ENCODE measurements at places on chromosomes 12 and 14.
A peak's percentile ranks its signal among the peaks of the same experiment; 100 is the strongest.

- peak; percentile 97 for DNase-seq
These were observed 149.0 kb downstream of the PRKCH start for GRCh38 chr14:61470261-61470960.

- DNase-seq, result no peak
These were observed 30.6 kb downstream of the CLECL1 start for GRCh38 chr12:9702255-9702654.

DNA sequence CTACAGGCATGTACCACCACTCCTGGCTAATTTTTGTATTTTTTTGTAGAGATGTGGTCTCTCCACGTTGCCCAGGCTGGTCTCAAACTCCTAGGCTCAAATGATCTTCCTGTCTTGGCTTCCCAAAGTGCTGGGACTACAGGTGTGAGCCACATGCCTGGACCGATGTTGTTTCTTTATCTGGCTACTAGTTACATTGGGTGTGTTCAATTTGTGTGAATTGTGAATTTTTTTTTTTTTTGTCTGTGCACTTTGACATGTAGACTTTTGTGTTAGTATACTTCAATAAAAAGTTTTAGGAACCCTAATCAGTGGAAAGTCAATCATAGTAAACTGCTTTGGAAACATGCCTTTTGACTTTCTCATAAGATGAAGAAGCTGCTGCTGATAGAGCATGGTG, 24.0 kb upstream of the SLC17A8 start:
- DNase-seq, result no peak

DNA sequence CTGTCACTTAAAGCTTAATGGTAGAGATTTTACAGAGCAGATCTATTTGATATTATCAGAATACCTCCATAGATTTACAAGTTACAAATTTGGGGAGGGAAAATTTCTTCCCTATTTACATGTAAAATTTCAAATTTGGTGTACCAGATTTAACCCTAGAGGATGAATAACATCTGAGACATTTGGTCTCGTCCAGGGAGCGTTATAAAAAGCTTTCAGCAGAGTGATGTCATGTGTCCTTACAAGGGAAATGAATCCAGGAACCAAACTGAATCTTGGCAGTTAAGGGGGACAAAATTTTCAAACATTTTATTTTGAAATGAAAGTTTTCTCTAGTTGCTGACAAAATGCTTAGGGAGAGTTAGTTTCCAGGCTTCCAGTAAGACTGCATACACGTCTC, 4.5 kb upstream of the CDK17 start:
- no peak for DNase-seq

DNA sequence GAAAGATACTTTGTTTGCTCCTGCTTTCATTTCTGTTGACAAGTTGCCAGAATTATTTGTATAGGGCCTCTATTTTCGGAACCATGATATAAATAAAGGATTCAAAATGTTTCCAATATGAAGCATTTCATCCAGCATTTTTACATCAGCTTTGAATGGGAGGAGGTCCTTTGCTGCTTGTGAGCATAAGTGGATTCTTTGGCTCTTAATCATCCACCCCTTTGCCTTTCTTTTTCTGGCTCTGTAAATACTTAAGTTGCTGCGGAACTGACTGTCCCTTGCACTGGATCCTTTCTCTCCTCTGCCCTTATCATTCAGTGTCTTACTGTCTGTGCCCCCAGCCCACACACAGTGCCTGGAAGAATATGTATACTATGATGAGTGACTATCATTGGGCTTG, 357.3 kb upstream of the RGS6 start:
- peak; percentile 89 for DNase-seq

DNA sequence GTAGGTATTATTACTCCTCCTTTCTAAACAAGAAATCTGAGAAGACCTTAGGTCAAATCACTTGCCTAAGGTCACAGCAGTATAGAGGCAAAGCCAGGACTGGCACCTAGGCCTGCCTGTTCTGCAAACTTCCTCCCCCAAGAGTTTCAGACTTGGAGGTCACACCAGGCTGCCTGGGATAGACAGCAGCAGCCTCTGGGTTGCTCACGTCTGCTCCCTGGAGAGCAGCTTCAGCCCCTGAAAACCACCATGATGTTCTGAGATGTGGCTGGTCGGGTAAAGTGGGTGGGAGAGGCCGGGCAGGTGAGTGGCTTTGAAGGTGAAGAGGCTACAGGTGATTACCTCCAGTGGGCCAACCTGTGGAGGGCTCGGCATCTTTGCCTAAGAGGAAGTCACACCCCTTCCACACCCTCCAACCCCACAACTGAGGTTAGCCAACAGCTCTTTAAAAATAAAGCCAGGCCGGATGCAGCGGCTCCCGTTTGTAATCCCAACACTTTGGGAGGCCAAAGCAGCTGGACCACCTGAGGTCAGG, 37.0 kb upstream of the PNMA1 start:
- no peak for DNase-seq

DNA sequence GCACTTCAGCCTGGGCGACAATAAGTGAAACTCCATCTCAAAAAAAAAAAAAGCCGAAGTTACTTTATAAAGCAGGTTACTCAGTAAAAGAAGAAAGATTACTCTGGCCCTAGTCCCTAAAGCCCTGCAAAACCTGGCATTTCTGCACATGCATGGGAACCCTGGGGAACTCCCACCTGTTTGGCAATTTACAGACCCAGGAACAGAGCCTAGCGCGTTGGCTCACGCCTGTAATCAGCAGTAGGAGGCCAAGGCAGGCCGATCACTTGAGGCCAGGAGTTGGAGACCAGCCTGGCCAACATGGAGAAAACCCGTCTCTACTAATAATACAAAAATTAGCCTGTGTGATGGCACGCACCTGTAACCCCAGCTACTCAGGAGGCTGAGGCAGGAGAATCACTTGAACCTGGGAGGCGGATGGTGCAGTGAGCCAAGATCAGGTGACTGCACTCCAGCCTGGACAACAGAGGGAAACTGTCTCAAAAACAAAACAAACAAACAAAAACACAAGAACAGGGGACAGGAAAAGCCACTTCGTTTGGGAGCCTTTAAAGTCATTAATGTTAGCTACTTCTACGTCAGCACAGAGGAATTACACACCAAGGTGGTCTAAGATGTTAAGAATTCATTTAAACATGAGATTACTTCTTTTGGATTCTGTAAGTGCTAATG, 34.1 kb upstream of the SPTSSA start:
- no peak for DNase-seq

DNA sequence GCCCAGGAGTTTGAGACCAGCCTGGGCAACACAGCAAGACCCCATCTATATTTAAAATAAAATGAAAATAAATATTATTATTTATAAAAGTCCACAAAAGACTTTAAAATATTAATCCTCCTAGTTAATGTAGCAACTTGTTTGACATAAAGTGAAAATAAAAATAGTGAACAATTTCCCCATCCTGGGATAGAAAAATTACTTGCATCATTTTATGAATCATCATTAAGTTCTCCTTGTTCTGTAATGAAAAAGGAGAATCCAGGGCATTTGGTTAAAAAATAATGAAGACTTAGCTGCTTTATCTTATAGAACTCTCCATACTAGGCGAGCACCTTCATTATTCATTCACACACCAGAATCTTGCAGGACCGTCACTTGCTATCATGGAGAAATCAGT, 66.1 kb downstream of the ELK3 start:
- DNase-seq, result no peak

- DNase-seq, result no peak
These were observed 505 bp upstream of the BCDIN3D start for GRCh38 chr12:49843411-49843810.

- DNase-seq, result peak; percentile 24
These were observed 51.3 kb downstream of the SLC6A12 start for GRCh38 chr12:162467-163307.

DNA sequence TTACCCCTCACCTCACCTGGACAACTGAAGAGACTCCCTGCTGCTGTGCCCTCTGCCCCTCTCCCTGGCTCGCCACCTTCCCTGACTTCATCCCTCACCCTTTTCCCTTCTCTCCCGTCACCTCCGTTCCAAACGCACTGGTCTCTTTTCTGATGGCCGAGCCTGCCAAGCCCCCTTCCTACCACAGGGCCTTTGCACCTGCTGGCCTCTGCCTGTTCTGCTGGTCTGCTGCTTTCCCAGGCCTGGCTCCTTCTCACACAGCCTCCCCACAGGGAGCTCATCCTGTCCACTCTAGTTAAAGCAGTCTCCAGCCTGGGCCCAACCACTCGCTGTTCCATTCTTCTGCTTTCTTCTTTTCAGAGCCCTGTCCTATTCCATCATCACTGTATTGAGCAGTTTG, 34.6 kb downstream of the RBM19 start:
- DNase-seq, result no peak

DNA sequence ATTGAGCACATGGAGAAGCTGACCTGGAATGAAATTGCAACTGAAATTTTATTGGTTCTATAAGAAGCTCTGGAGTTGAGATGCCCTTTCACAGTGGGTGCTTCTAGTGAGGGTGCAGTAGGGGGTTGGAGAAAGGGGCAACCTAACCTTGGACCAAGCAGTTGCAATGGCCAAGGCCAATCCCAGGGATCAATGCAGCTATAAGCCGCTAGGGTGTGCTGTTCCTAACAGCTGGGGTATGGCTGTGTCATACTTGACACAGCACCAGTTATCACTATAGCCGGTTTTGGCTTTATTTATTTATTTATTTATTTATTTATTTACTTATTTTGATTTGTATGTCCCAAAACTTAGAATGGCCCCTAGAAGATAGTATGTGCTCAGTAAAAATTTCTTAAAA, 505.9 kb downstream of the FLRT2 start:
- no peak for DNase-seq

DNA sequence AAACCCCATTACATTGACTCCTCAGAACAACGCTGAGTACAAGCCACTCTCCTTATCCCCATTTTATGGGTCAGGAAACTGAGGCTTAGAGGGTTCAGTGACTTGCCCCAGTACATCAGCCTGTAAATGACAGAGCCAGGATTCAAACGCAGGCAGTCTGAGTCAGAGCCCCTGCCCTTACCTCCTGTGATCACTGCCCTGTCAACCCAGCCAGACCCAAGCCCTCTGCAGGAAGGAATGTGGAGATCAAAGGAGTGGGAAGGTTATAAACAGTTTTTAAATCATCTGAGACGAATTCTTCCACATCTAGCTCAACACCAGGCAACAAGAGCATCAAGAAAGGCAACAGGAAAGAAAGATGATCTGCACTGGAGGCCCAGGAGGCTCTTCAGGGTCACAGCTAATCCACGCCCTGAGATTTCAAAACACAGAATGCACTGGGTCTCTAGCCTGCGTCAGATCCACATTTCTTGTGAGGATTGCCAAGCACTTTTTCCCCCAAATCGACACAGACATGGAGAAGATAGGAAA, 38.5 kb downstream of the SPTB start:
- peak; percentile 70 for DNase-seq

GRCh38 chr14:81938341-81938740, 404.7 kb upstream of the SEL1L start:
- no peak for DNase-seq

- peak; percentile 40 for DNase-seq
These were observed 1.5 kb upstream of the PRPF40B start for GRCh38 chr12:49621651-49622500.

DNA sequence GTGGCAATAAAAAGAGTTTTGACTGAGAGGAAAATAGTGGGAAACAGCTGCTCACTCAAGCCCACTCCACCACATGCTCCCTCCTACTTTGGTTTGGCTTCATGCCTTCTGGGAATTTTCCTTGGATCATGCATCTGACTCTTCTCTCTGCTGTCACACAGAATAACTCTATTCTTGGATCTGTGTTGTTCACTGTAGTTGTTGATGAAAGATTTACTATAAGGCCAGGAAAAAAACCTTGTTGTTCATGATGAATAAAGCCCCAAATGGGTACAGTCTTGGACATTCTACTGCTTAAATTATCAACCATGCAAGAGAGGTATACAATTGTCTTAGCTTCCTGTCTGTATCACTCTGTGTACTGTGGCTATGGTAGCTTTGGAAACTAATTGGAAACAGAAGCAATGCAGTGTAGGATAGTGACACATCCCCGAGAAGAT, 70.5 kb downstream of the TMX1 start:
- DNase-seq, result no peak

- DNase-seq, result peak; percentile 52
These were observed 146.5 kb downstream of the SAMD4A start for GRCh38 chr14:54713379-54713778.

- DNase-seq, result peak; percentile 6
These were observed 32.4 kb downstream of the ABCD2 start for GRCh38 chr12:39587225-39587624.

GRCh38 chr14:31084385-31084784, 58.2 kb upstream of the STRN3 start:
- no peak for DNase-seq

- DNase-seq, result no peak
These were observed 552 bp downstream of the TAPBPL start for GRCh38 chr12:6452245-6452943.

GRCh38 chr12:116213885-116214527, 63.5 kb downstream of the MED13L start:
- no peak for DNase-seq

Data from EL (cell line).